ENCODE measurements at places on chromosomes 2 and 18.
A peak's percentile ranks its signal among the peaks of the same experiment; 100 is the strongest.

- peak; percentile 34 for DNase-seq
Observed at GRCh38 chr18:25349926-25350487, 2.0 kb downstream of the ZNF521 start.

- peak; percentile 61 for DNase-seq
Observed at GRCh38 chr2:19043893-19044292, 314.5 kb downstream of the OSR1 start.

DNA sequence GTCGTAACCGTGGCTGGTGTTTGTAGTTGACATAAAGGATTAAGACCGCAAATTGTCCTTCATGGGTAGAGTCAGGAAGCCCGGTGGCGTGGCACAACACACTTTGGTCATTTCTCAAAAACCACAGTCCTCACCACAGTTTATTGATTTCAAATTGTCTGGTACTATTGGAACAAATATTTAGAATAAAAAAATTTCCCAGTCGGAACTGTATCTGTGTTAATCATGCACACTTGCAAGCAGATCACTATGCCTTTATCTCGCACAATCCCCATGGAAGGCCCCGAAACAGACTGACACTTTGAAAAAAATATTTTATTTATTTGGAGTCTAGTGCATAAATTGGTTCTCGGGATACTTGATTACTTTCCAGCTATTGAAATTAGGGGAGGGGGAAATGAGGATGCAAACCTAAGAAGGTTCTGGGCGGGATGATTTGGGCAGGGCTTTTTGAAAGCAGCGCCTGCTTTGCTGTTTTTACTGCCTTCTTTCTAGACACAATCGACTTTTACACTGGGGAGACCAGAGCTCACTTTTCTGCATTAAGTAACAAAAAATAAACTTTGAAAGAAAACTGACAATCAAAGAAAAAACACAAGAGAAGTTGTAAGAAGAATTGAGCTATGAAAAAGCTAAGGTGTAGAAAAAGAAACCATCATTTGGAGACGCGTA, 15.4 kb upstream of the HOXD1 start:
- no peak for DNase-seq

GRCh38 chr2:216774620-216775019, 79.3 kb upstream of the IGFBP5 start:
- DNase-seq: peak; percentile 99

GRCh38 chr18:44682871-44683221, 2.2 kb downstream of the SETBP1 start:
- DNase-seq: no peak

GRCh38 chr18:58080451-58080850, 36.4 kb downstream of the NEDD4L start:
- no peak for DNase-seq

DNA sequence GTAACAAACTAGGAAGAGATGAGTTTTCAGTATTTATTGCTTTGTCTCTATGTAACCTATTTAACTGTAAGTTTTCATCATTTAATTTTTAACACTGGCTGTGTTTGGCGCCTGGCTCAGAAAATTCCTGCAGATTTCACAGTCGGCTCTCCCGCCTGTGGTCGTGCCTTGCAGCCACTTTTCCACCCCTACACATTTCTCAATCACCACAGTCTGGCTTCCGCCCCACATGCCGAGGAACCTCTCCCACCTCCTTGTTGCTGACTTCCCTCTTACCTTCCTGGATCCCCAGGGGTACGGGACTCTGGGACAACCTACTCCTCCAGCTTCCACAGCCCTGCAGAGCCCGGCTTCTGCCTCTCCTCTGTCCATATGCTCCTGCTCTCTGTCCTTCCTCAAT, 41.6 kb upstream of the MGAT4A start:
- no peak for DNase-seq

- DNase-seq: no peak
Observed at GRCh38 chr2:109268916-109269315, 139.9 kb downstream of the SH3RF3 start.

GRCh38 chr18:50559752-50560680, at the start of gene MAPK4:
Gene MAPK4 (plus strand): TSS chr18:50560087. CDS start chr18:50663959, 103,872 bp downstream.
- no peak for DNase-seq

- no peak for DNase-seq
Observed at GRCh38 chr18:49177071-49177470, 226.3 kb upstream of the SMAD7 start.

- no peak for DNase-seq
Observed at GRCh38 chr2:222176890-222177289, 121.9 kb downstream of the PAX3 start.

DNA sequence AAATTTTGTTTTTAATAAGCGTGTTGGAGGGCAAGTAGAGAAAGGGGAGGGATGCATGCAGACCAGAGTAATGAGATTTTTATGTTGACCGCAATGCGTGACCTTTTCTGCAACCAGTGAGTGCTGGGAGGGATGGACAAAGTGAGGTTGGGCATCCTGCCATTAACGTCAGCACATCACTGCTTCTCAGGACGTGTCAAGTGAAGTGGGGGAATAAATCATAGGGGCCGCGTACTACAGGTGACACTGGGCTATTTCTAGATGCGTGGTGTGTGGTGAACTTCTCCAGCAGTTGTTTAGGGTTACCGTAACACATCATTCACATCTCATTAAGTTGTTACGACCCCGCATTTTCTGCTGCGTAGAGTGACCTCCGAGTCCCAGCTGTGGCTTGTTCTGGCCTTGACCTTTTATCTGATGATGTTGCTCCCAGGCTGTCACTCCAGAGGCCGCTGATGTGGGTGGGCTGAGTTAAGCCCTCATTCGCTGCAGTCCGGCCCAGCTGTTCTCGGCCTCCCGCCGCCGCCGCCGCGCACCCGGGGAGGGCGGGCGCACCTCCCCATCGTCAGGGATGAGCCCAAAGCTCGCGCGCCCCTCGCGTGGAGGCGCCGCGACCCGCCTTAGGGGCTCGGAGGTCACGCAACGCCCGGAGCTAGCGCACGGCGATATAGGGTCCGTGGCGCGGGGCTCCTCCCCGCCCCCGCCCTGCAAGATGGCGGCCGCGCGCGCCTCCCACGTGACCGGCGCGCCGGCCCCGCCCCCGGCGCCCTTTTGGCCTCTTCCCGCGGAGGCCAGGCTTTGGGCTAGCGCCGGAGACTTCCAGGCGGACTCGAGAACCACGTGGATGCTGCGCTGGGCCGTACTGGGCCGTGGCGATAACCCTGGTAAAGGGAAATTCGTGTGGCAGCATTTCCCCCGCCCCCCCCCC, 3.5 kb downstream of the ZCCHC2 start:
- DNase-seq: peak; percentile 80

DNA sequence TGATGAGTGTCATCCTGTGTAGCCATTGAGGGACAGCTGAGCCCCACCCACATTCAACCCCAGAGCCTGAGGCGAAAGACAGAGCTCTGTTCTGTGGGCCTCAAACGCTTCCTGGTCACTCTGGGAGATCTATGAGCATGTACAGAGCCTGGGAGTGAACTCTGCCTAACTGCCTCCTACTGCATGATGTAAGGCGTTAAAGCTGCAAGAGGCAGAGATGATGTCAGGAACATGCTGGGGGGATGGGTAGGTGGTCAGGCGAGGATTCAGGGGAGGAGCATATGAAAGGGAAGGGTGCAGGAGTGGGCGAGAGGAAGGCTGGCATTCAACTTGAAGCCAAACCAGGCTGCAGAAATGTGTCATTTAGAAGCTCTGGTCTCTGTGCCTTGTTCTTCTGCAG, 181.0 kb downstream of the TFCP2L1 start:
- DNase-seq: no peak

DNA sequence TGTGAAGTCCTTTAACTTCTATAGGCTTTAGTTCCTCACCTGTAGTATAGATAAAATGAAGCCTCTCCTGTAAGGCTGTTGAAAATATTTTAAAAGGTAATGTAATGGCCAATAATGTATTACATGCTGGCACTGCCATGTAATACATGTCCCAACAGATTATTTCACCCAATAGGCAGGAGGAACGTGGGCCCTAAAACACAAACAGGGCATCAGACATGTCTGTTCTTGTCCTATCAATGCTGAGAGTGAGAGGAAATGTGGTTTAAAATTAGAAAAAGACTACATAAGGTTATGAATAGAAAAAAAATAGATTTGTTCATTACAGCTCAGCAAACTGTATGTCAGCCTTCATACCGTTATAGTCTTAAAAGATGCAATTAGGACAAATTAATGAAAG, 492.7 kb upstream of the DDX18 start:
- DNase-seq: no peak

GRCh38 chr2:195651046-195651445, 6.0 kb upstream of the SLC39A10 start:
- no peak for DNase-seq

DNA sequence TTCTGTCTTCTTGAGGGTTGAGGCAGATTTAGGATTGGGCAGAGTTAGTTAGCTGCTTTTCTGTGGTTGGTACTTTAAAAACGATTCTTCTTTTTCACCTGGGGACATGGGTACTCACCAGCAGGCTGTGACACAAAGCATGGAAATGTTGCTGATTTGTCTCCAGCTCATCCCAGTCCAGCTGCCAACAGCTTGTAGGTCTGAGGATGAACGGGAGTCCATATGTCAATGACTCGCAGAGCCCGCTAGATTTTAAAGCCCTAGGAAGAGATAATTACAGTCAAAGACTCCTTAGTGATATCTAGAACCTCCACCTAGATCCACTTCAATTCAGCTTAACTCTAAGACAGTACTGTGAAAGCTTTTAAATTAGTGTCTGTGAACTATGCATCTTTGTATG, 20.8 kb downstream of the DOK1 start:
- no peak for DNase-seq

DNA sequence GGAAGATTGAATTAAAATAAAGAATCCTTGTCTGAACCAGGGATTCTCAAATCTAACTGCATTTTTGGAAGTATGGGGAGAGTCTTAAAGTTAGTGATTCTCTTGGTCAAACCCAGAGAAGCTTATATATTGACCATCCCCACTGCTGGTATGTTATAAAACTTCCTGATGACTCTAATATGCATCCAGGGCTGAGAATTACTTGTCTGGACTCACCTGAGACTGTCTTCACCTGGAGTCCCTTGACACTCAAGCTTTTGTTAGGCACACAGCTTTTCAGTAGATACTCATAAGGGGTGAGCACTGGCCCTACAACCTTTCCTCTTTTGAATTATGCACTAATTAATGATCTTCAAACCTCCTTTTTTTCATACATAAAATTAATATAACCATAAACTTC, 149.6 kb upstream of the GULP1 start:
- DNase-seq: no peak

DNA sequence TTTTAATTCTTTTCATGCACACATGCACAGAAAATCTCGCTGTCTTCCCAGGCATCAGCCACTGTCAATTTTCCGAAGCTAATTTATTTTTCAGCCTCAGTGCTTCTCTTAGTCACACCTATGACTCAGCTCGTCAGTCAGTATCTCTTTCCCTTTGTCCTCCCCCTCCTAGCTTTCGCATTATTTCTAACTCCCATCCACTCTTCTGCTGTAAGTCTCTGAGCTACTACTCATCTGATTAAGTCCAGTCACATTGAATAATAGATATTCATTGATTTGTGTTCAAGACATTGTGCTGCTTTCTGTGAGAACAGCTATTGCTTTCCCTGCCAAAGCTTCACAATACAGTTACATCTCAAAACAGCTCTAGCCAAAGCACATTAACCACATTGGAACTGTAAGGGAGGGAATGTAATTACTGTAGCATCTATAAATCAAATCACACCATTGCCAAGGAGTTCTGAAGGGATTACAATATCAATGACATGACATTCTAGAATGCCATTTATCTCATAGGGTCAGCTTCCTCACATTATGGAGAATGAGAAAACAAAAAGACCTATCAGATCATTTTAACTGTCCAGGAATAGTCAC, 89.4 kb downstream of the SCN3A start:
- DNase-seq: peak; percentile 68

- DNase-seq: no peak
Observed at GRCh38 chr2:121203591-121204249, 81.3 kb downstream of the TFCP2L1 start.

DNA sequence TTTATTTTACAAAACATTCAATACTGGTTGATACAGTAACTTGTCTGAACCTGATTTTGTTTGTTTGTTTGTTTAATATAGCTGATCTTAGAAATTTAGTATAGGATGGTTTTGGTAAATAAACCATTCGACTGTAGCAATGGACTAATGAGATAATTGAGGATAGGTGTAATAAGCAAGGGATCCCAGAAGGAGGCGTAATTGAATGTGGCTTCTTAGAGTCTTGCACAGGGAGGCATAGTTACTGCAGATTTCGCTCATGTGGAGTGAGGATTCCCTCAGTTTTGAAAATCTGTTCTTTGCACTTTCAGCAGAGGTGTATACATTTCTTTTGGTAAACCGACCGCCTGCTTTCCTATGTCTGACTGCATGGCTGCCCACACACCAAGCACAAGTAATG, 709.6 kb downstream of the SOCS6 start:
- no peak for DNase-seq

- peak; percentile 47 for DNase-seq
Observed at GRCh38 chr2:231708773-231709635, 679 bp downstream of the PTMA start.

GRCh38 chr2:138090330-138090729, 126.1 kb downstream of the HNMT start:
- peak; percentile 75 for DNase-seq

- no peak for DNase-seq
Observed at GRCh38 chr2:119317554-119317953, 49.1 kb downstream of the C2orf76 start.

DNA sequence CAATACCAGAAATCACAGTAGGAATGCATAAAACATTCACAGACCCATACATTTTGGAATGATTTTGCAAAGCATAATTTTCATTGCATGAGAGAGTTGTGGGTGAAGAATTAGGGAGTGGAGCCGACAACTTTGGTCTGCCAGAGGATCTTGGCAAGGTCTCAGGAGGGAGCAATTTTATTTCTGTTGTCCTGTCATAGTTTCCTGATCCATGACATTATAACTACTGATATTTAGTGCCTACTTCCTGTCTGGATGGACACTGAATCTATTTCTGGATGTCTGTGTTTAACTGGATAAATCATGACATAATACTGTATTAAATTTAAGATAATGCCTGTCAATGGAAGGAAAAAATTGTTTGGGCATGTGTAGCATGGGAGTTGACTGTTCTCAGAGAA, 2.4 kb downstream of the ITGA4 start:
- no peak for DNase-seq

DNA sequence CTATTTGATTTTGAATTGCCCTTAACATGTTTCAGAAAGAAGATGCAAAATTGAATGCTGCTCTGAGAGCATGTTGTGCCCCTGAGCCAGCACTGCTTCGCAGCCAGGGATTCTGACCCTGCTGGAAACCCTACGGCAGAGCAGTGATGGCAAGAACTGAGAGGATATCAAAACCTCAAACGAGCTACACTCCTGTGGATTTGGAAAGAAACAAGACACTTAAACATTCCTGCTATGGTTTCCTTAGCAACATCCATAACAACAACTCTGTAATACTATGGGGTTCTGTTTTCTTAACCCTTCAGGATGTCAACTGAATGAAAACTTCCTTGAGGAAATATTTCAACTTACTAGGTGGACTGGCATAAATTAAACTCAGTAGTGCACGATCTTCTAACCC, 649.1 kb downstream of the NYAP2 start:
- peak; percentile 84 for DNase-seq

GRCh38 chr2:178418426-178418825, 32.5 kb downstream of the PRKRA start:
- DNase-seq: no peak
